Stimulated activated CD8-positive, alpha-beta memory T cell treated with anti-CD3 and anti-CD28 coated beads, Interleukin-4, amount 100 ng/mL, for 1 hour (primary cell): ENCODE measurements at places on chromosomes 1 and 21.

DNA sequence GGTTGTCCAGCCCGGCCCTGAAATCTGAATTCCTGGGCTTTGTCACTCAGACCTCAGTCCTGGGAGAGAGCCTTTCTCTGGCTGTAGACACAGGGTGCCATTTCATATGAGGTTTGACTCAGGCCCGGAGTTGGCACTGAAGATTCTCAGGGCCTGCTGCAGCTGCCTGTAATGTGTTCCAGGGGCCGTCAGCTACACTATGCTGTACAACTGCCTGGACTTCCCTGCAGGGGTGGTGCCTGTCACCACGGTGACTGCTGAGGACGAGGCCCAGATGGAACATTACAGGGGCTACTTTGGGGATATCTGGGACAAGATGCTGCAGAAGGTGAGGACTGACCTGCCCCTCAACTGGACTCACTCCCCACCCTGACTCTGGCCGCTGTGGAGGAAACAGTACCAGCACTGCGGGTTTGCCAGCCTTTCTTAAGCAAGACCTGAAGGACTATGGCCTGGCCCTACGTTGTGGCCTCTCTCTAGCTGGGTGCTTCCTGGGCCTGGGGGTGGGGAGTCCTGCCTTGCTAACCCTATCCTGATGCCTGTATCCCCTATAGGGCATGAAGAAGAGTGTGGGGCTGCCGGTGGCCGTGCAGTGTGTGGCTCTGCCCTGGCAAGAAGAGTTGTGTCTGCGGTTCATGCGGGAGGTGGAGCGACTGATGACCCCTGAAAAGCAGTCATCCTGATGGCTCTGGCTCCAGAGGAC is 18.9 kb downstream of the FAAH start:
- DNase-seq: no peak

DNA sequence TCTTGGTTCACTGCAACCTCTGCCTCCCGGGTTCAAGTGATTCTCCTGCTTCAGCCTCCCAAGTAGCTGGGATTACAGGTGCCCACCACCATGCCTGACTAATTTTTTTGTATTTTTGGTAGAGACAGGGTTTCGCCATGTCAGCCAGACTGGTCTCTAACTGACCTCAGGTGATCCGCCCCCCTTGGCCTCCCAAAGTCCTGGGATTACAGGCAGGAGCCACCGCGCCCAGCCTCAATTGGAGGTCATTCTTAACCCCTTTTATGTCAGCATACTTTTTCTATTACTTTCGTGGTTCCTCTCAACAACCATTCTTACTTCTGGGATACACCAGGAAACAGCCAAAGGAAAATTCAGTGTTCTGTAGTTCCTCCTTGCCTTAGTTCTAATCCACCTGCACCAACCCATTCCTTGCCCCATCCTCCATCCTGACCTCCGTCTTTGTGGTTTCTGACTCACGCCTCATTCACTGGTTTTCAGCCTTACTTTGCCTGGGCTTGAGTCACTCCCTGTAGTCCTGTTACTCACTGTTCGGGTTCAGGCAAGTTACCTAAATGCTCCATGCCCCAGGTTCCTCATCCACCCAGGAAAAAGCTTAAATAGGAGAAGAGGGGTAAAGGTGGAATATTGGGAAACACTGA is 12.9 kb upstream of the BCL10 start:
- DNase-seq: no peak

DNA sequence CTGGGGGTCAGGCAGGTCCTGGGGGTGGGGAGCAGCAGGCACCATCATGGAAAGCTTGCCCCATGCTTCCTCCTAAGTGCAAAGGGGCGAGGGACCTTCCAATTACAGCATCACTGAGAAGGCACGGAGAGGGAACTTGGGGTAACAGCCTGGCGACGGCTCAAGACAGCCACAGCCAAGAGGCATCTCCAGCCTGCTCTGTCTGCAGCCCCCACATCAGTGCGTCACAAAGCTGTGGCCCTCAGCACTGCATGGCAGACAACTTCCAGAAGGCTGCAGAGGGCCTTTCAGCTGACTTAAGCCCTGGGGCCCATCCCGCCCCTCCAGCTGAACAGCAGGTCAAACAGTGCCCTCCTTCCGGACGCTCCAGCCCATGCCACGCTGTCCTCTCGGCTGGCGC is 13.2 kb upstream of the GPR153 start:
- no peak for DNase-seq

DNA sequence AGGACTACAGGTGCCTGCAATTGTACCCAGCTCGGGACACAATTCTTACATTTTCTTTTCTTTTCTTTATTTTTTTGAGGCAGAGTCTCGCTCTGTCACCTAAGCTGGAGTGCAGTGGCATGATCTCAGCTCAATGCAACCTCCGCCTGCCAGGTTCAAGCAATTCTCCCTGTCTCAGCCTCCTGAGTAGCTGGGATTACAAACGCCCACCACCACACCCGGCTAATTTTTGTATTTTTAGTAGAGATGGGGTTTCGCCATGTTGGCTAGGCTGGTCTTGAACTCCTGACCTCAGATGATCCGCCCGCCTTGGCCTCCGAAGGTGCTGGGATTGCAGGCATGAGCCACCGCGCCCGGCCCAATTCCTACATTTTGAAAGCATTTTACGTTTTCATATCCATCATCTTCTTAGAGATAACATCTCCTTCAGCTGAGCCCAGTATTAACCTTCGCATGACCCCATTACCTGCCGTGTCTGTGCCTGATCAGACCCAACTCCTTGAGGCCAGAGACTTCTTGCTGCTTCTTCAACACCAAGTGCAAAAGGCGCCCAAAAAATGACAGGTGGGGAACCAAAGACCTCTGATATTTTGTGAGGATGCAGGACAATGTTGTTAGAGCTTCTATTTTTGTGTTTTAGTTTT is 2.8 kb upstream of the ADAMTSL4 start:
- no peak for DNase-seq

- no peak for DNase-seq
Observed at GRCh38 chr21:38842079-38842478, 36.4 kb downstream of the ETS2 start.

DNA sequence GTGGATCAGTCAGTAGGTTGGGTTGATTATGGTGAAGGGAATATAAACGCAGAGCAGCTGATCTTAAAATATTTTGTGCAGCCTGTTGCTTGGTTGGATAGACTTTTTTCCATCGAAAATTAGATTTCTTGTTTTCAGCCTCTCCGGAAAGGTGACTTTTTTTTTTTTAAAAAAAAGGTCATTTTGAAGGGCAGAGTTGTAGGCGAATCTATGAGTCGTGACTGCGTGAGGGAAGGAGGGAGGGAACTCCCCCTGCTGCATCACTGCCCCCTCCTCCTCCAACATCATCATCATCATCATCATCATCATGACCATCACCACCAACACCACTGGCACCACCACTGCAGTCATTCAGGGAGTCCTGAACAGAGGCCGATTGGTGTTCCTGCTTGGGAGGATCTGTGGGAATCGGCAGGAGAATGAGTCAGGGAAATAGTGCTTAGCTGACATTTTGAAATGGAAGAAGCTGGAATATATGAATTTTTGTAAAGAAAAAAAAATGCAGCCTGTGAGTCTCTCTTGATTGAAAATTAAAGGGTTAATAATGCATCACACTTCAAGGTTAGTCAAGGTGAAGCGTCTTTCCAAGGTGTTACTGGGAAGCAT is 1.2 kb downstream of the ATP1B1 start:
- no peak for DNase-seq

DNA sequence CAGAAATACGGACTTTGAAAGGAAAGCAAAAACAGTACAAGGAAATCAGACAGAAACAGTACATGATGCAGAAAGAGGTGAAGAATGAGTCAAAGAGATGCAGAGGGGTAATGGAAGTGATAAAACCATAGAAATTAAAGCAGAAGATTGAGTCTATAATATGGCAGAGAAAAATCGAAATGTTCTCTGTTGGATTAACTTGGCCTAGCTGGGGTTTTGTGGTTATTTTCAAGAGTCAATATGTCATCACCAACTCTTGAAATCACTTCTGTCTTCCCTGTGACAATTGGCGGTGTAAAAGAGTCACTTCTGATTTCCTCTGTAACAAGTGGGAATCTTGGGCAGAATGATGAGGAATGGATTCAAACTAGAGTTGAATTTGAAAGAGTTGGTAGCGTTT is 7.4 kb downstream of the YTHDF2 start:
- DNase-seq: no peak

DNA sequence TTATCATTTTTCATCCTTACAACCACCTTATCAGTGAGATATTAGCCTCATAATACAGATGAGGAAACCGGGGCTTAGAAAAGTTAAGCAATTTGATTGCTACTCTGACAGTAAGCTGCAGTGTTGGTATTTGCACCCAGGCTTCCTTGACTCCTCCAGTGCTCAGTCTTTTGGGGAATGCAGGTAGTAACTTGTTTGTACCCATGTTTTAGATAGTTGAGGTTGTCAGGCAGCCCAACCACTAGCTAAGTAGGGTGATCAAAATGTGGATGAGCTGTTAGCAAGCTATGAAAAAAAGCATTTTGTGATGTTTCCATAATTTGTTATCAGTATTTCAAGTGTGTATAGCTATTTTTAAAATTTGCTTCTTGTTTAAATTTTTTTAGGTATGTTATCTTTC is 80.8 kb downstream of the SASS6 start:
- DNase-seq: no peak

DNA sequence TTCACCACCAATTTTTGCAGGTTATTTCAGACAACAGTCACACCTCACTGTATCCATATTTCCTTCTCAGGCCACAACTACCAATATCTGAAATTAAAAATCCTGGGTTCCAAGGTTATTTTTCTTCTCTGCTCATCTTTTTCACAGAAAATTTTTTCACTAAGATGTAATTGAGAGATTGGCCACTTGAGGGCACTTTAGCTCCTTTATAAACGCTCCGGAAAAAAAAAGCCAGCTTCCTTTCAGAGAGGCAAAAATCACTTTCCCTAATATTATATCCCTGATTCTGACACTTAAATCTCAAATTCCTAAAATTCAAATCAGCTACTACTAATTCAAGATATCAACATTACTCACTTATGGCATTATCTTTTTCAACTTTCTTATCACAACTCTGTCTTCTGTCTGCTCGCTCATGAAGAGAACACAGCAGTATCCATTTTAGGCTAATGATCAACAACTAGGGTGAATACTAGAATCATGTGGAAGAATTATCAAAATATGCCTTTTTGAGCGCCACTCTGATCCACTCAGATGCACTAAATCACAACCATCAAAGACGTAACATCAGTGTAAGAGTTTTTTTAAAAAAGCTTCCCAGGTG is 101.4 kb upstream of the RGS1 start:
- DNase-seq: no peak

DNA sequence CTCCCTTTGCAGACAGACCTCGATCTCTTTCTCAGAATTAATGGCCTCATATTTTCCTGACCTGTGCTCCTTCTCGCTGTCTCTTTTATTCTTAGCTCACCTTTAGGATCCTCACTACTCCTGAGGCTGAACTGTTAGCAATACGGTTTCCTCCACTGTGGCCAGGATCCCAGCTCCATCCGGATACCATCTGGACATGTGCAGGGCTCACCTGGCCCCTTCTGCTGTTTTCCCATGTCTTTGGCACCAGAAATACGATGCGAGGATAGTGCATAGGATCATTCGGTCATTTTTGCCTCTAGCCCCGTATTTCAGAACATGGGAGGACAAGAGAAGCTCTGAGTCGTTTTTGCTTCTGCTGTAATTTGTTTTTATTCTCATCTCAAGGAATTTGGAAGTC is 108.5 kb upstream of the KIF26B start:
- no peak for DNase-seq

DNA sequence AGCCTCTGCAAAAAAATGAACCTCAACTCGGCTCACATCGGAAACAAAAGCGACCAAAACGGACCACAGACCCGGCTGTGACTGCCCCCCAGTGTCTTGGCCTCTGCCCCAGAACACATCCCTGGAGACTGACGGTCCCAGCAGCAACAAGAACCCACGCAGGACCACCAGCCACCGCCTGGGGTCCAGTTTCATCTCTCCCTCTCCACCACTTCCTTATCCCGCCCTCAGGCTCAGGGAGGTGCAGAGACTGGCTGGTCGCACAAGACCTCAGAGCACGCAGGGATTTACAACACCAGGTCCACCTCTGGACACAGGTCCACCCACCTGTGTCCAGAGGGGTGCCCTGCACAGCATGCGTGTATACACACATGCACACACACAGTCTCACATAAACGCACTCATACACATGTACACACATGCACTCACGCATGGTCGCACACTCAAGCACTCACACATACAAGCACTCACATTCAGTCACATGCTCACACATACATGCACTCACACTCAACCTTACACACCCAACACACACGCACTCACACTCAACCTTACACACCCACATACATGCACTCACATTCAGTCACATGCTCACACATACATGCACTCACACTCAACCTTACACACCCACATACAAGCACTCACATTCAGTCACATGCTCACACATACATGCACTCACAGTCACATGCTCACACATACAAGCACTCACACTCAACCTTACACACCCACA is 18.6 kb upstream of the TMEM52 start:
- no peak for DNase-seq

DNA sequence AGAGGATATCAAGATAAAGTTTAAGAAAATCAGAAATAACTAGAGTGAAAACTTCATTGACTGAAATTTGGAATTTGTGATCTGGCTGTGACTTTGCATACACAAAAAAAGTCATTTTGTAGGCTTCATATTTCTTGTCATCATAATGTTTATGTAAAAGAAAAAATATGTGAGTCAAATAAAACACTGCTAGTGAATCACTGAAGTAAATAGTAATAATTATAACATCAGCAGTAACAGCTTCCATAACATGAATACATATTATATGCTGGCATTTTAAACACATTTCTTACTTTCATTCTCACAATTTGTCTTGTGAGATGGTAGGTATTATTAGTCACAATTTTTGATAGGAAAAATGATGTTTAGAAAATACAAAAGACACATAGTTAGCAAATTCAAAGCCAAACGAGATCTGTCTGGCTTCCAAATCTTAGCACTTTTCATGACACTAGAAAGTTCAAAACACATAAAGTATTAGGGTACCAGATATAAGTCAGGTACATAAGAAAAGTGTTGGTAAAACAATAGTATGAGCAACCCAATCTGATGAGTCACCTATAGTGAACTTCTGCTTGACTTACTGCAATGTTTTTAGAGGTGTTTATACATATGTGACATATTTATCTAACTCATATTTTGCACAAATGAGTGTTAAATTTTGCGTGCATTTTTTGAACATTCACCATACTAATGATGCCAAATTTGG is 241.0 kb upstream of the SNX7 start:
- DNase-seq: no peak

GRCh38 chr1:27872802-27873551 is 633 bp downstream of the THEMIS2 start:
- DNase-seq: no peak

- no peak for DNase-seq
Observed at GRCh38 chr21:42533306-42533962, 19.8 kb downstream of the SLC37A1 start.

DNA sequence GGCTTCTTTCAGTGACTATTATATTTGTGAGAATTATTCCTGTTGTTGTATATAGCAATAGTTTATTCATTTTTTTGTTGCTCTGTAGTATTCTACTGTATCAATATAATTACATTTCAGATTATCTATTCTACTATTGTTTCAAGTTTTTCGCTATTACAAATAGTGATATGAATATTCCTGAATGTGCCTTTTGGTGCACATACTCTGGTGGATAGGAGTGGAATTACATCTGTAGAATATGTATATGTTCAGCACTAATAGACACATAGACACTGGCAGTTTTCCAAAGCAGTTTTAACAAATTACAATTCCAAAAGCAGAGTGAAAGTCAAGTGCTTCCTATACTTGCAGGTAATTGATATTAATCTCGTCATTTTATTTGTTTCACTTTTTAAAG is 696.2 kb upstream of the PRMT6 start:
- DNase-seq: no peak

GRCh38 chr1:18013216-18013615 is 94.4 kb upstream of the IGSF21 start:
- no peak for DNase-seq

GRCh38 chr1:63906047-63906704 is 132.4 kb downstream of the ROR1 start:
- no peak for DNase-seq
